GDM1 (cell line): ENCODE measurements at places on chromosomes 4 and X.

GRCh38 chr4:131411393-131411792, 1737.7 kb upstream of the PCDH10 start:
- DNase-seq: no peak

DNA sequence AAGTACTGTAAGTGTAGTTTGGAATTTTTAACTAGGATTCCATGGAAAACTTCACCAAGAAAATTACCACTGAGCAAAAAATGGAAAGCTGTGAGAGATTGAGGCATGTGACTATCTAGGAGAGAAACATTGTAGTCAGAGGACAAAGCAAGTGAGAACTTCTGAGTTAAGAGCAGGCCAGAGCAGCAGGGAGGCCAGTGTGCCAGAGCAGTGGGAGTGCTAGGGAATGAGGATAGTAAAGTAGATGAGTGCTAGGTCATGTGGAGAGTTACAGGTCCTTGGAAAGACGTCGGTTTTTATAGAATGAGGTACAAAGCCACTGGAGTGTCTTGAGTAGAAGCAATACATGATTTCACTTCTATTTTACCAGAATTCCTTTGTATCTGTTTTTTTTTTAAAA, 52.7 kb upstream of the FAT4 start:
- no peak for DNase-seq

DNA sequence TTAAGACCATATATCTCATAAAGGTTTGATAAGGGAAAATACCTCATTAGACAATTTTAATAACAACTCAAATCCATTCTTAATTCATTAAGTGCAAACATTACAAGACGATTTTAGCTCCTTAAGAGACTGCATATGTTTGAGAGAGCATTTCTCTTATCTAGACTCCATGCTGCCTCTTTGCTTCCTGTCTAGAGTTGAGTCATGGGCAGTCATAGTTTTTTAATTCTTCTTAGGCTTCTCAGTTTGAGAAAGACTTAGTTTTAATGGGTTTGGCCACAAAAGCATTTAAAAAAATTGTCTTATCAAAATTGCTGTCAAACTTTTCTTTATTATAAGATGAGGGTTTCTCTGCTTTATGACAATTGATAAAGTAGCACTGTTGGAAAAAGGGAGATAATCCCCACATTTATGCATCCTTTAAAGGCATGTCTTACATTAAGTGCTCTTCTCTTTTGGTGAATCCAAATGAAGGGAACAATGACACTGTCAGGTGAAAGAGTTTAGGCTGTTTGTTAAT, 713.4 kb downstream of the PCDH18 start:
- no peak for DNase-seq

DNA sequence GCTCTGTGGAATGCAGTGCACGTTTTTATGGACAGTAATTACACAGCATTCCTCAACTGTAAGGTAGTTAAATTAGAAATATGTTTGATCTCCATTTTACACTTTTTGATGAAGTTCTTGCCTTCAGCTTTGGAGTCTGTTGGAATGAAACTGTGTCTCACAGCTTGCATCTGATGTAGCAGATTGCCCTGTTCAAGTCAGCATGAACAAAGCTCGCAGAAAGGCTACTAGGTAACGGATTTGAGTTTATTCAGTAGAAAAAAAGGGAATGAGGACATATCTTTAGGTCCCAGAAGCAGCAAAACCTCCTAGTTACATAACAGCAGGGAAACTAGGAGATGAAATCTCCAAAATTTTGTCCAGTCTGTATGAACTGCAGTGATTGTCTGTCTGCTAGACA, 24.3 kb upstream of the CBLL2 start:
- no peak for DNase-seq

DNA sequence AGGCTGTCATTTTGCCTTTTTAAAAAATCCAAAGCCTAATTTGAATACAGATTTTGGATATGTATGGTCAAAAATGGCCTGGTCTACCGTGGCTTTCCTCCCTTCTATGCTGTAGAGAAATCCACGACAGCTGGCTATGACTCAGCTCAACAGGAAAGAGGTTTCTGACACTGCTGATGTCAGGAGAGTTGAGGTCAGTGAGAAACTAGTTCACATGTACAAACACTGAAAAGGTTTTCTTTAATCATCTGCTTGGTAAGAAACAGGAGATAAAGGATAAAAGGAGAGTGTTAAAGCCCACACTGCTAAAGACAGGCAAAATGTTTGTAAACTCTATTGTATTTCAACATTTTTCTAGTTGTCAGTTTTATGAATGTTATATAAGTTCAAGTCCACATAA, 113.9 kb downstream of the NYX start:
- DNase-seq: no peak

DNA sequence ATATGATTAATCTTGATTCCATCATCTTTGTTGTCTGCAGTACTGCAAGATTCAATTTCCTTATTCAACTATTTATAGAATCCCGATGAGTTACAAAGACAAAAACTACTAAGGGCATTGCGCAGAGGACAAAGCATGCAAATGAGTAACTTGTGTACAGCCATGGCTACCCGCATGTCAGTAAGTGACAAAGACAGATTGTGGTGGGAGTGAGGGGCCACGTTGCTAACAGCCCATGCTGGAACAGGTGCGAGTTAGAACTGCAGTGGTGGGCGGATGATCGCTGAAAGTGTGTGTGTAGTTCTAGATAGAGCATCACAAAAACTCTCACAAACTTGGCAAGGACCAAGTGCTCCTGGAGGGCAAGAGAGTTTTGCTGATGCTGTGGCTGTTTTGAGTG, 49.5 kb downstream of the ACOX3 start:
- no peak for DNase-seq

- DNase-seq: no peak
Measured at GRCh38 chr4:149291463-149291862, 524.2 kb downstream of the IQCM start.

DNA sequence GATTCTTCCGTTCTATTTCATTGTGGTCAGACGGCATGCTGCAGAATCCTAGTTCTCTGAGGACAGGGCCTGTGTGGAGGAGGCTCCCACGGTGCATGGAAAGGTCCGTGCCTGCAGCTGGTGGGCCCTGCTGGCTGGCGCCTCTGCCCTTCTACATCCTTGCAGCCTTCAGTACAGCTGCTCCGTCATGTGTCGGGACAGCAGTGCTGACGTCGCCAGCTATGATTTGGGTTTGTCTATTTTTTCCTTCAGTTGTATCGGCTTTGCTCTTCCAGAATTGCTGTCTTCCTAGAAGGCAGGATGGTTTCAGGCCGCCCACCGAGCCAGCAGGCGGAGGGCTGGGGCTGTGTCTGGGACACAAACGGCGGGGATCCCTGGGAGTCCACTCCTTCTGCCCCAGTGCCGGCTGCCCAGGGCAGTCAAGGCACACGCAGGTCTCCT, 32.1 kb upstream of the CPLX1 start:
- DNase-seq: no peak

- DNase-seq: no peak
Measured at GRCh38 chr4:86558797-86559196, 35.3 kb upstream of the PTPN13 start.

DNA sequence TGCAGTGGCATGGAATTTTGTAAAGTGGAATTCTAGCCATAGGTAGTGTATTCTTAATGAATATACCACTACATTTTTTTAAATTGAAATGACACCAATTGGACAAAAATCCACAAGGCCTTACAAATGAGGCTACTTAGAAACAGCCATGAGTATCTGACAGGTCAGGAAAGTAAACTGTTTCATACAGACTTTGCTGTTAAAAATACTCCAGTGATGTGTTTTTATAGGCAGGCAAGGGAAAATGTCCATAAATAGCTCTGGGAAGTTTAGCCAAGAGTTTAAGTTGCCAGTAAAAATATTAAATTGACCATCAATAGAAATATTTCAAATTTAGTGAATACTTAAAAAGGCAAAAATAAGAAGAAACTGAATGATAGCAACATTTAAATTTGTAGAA, 41.8 kb upstream of the PDLIM5 start:
- no peak for DNase-seq

DNA sequence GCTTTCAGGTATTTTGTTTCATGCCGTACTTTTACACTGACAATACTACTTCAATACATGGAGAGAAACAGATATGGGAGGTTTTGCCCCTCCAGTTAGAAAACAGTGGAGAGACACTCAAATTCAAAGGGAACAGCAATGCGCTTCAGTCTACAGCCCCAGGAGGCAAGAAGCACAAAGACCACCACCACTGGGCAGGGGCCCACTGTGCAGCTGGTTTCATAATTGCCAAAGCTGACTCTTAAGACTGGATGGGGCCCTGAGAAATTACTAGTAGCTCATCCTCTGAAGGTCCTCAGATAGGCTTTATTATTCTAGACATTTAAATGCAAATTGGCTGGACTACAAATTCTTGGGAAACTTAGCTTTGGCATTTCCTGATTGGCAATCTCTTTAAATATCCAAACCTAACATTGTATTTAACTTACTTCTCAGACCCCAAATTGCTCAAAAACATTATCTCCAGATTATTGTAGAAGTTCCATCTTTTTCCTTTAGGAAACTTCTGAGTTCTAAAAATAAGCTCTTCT, 85.9 kb upstream of the GPR34 start:
- DNase-seq: no peak

DNA sequence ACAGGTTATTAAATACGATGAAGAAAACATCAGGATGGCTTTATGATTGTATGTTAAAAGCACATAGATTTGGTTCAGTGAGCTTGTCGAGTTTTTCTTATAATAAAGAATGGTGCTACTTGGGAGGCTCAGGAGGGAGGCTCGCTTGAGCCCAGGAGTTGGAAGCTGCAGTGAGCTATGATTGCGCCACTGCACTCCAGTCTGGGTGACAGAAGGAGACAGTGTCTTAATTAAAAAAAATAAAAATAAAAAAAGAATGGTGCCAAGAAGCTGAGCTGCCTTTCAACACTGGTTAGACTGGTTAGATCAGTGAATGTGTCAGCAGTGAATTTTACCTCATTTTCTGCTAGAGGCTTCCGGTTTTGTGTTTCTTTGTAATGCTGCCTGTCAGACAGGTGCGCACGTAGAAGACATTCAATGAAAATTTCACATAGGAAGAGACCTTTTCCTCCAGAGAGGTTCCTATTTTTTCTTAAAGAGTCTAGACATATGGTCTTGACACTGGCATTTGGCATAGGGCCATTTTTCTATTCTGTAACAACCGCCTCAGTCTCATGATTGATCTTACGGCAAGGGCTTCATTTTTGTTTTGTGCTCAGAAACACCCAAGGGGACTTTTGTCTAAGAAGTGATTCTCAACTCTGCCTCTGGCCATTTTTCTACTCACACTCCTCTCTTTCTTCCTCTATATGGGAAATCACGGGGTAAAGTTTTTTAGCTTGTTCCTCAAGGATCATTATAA, 15.0 kb upstream of the ARSF start:
- no peak for DNase-seq

DNA sequence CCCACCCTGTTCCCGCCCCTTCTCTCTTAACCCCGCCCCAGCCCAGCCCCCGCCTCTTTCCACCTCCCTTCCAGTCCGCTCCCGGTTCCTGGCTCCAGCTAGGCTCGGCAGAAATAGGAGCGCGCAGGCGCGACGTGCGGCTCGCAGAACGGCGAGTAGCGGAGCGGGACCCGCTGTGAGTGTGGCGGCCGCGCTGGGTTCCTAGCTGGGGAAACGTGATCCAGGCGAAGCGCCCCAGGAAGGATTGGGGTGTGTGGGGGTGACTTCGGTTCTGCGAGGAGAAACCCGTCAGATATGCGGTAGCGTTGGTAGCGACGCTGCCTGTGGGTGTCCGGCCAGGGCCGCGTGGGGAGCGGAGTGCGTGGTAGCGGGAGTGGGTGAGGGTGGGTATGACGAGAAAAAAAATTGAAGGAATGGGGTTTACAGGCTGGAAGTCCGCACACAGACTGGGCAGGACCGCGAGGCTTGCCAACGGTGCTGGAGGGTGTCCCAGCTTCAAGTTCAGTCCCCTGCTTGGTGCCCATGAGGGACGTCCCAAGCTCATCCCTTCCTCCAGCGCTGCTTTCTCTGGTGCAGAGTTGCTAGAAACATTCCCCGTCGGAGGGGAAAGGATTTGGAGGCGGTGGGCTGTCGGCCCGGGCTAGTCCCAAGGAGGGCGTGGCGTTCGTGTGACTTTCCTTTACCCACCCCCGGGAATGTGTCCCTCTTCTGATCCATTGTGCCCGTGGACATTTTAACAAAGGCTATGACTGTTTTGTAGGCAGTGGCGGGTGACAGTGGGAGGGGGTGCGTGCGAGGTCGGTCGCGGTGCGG, at the start of gene PRRG1:
PRRG1 (plus strand) TSS at position 144 of the 813 bp plus-strand sequence. CDS start 56,886 bp downstream, outside the sequence.
- DNase-seq: no peak

DNA sequence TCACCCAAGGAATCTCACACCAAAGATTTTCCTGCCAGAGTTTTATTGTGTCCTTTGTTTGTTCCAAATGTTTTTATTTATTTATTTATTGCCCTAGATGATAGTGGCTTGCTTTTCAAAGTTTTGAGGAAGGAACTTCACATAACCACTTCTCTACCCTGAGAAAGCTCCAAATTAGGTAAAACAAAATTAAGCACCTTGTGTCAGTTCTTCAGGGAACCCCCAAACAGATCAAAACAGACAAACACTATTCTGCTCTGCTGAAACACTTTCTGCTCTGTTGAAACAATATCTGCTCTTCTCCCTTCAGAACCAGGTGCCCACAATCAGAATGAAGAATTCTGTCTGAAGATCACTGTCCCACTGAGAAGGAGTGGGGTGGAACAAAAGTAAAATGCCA, 16.5 kb upstream of the CYBB start:
- no peak for DNase-seq

DNA sequence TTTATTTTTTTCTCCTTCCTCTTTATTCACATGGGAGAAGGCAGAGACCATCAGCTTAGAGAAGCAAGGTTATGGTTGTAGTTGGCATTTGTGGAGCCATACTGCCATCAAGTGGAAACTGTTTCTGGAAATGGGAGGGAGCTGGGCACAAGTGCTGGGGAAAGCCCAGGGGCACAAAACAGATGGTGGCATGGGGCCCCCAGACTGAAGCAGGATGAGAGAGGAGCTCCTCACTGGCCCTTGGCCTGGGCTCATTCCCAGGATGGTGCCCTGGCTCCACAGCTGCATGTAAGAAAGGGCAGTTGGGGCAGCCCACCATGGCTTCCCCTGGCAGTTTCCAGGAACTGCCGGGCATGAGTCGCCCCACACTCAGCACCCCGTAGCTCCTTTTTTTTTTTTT, 59.2 kb downstream of the NBDY start:
- no peak for DNase-seq

DNA sequence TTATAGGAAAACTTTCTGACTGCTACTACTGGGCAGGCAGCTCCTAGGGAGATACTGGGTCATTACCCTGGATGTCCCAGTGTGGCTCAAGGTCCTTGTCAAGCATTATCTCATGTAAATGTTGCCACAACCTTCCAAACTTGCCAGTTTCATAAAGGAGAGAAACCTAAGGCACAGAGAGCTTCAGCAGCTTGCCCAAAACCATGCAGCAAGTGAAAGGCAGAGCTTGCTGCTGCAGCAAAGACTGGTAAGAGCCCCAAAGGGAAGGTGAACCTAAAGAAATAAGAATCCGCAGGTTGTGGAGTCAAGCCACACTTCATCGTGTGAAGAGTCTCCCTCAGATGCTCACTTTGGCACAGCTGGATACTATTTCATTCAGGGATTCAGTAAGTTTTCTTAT, 2.3 kb downstream of the MPP1 start:
- no peak for DNase-seq
